CD4-positive, alpha-beta T cell treated with Interleukin-2 at 100 ng/mL for 4 hours (primary cell): ENCODE measurements at places on chromosomes 1 and 21.

DNA sequence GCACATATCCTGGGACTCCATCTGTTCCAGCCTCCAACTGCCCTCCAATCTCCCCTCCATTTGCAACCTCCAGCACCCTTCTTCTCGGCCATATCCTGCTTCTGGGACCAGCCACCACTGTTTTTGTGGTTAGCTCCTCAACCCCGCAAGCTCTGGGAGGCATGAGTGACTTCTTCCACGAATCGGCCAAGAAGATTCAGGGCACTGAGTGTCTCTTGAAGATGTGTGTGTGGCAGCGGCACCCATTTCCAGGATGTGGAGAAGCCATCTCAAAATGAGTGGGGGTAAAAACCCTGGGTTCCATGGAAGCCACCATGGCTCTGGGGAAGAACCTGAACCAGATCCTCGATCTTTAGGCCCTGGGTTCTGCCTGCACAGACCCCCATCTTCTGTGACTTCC is 194.6 kb downstream of the SLC45A1 start:
- DNase-seq = no peak

DNA sequence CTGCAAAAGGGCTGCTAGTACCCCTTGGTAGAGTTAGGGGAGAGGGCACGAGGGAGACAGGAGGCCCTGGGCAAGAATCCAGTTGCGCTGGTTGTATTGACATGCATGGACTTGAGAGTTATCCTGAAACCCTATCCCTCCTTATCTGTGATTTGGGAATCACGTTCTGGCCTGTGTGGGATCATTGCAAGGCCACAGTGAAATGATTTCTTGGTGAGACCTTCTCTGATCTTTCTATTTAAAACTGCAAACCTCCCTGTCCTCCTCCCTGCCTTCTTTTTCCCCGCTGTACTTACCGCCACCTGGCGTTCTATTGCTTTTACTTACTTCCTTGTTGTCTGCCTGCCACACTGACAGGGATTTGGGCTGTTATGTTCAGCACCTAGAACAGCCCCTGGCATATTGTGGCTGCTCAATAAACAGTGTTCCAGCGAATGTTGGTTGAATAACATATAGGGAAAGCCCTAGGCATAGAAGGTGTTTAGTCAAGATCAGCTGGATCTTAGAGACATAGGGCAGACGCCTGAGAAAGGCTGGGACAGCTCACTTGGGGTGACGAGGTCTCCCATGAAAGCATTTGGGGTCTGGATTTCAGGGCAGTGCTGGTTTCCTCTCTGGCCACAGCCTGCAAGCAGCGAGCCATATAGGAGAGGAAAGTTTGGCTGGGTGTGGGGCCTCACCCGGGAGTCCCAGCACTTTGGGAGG is 25.6 kb downstream of the ALPL start:
- no peak for DNase-seq

- no peak for DNase-seq
These were observed 5.6 kb upstream of the KPRP start for GRCh38 chr1:152752225-152752624.

DNA sequence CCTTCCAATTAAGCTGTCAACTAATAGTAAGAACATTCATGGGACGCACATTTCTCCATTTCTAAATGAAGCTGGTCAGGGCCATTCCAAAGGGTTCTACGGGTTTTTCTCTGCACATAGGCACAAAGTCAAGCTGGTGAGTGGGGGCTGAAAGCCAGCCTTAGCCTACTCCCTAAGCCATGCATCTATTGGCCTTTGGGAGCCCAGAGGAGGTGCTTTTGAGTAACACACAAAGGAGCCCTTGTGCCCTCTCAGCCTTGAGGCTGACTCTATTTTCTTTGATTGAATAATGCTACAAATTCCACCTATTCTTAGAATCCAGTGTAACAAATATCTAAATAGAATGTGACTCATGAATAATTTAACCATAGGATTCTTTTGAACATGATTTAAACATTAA is 73.6 kb downstream of the RGS13 start:
- DNase-seq = no peak

GRCh38 chr1:211099393-211099792 is 34.6 kb downstream of the KCNH1 start:
- DNase-seq = no peak

DNA sequence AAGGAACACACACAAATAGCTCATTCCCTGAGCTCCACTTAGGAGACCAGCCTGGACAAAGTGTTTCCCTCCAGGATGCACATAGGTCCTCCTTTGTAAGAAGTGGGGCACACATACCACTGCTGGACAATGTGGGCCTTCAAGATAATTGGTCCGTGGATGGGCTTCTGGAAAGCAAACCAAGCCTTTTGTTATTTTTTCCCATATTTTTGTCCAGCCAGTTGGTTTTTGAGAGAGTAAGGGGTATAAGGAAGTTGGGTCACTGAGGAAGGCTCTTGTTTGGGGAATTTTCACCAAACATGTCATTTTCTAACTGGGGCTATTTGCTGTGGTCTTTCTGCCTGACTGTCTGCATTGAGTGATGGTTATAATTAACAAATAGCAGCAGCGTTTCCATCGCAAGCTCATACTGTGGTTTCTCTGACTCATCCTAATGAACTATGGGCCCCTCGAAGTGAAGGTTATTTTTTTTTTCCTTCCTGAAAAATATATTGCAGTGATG is 306.3 kb upstream of the DUSP10 start:
- DNase-seq = no peak

GRCh38 chr1:230917284-230918135 is 49.2 kb upstream of the C1orf198 start:
- DNase-seq = peak; percentile 82

DNA sequence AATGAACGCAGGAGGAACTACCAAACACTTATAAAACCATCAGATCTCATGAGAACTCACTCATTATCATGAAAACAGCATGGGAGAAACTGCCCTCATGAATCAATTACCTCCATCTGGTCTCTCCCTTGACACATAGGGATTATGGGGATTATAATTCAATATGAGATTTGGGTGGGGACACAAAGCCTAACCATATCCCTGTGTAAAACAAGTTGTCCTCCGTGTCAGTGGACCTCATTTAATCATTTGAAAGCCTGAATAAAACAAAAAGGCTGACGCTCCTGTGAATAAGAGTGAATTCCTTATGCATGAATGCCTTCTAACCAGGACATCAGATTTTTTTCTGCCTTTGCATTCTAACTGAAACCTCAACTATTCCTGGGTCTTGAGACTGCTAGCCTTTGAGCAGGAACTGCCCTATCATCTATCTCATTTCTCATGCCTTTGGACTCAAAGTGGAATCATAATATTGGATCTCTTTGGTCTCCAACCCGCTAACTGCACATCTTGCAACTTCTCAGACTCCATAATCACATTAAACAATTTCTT is 648.8 kb downstream of the ADGRL2 start:
- DNase-seq = no peak

DNA sequence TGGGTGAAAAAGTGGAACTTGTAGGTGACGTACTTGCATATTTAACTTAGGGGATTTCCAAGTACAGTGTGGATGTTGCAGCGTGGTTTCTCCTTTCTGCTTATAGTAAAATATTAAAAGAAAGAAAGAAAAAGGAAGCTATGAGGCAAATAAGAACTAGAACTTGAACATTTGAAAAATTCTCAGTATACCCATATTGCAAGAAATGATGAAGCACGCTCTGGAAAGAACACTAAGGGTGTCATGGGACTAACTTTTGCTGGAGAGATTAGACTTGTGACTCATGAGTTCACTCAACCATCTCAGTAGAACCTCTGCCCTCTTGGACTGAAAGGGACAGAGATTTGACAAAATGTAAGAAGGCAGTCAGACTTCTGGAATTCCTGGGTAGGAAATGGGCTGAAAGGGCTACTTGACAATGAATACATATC is 704.5 kb upstream of the ADGRL4 start:
- DNase-seq = no peak

DNA sequence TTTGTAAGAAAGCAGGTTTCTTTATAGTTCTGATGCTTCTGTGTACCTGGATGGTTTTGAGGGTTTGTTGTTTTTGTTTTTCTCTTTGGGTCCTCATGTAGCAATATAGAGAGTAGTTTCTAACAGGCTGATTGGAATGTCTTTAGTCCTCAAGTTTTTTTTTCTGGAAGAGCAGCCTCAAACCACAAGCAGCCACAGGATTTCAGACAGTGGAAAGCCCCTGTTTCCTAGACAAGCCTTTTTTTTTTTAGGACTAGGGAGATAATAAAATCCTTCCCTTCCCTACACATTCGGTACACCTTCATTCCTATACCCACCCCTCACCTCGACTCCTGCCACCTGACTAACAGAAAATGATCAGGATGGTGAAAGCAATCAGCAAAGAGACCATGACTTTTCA is 47.6 kb downstream of the ACP6 start:
- no peak for DNase-seq

- DNase-seq = no peak
These were observed 73.5 kb downstream of the OSBPL9 start for GRCh38 chr1:51690285-51690961.

- no peak for DNase-seq
These were observed 21.6 kb downstream of the C1orf167 start for GRCh38 chr1:11783556-11783955.

DNA sequence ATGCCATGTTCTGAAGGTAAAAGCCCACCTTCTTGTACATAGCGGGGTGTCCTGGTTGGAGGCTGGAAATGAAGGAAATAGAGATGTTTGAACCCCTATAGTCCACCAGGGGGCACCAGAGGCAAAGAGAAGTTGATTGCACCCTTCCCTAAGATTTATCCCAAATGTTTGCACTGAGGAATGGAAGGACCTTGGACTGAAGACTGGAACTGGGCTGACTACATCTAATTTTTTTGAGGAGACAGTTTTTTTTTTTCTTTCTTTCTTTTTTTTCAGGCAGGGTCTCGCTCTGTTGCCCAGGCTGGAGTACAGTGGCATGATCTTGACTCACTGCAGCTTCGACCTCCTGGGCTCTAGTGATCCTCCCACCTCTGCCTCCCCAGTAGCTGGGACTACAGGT is 55.3 kb upstream of the EIF4G3 start:
- DNase-seq = peak; percentile 47

DNA sequence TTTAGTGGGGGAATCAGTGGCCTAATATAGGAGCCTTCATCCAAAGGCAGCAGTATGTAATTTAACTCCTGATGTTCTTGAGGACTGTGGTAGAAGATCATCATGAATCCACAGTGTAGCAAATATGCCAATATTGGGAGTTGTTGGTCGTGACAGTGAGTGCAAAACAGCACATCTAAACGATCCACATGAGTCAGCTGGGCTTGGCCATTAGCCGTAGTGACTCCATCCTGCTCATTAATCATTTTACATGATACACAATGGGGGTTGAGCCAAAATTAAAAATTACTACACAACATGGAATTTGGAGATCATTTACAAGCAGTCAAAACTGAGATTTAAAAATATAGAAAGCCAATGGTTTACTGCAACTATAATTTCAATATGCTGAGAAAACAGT is 653.9 kb upstream of the CAMK1G start:
- DNase-seq = no peak

DNA sequence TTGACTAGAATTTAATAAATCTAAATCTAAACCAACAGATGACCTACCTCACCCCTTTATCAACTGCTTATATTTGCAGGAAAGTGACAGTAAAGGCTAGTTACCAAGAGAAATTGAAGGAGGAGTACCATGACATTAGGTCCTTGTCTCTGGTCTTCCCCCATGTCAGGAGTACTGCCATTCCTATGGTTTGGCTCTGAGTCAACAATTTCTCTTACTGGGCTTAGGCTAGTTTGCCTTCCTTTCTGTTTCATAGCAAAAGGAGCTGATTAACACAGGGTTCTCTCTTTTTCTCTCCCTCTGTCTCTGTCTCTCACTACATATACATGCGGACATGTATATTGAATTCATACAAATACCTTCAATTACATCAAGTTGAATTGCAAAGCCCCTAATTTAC is 579.9 kb downstream of the DPYD start:
- DNase-seq = no peak

DNA sequence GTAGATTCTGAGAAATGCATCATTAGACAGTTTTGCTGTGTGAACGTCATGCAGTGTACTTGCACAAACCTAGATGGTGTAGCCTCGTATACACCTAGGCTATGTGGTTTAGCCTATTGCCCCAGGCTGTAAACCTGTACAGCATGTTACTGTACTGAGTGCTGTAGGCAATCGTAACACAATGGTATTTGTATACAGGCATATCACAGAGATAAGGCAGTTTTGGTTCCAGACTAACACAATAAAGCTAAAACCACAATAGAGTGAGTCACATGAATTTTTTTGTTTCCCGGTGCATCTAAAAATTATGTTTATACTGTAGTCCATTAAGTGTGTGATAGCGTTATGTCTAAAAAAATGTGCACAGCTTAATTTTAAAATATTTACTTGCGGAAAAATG is 6.9 kb downstream of the IL10RB start:
- DNase-seq = no peak

DNA sequence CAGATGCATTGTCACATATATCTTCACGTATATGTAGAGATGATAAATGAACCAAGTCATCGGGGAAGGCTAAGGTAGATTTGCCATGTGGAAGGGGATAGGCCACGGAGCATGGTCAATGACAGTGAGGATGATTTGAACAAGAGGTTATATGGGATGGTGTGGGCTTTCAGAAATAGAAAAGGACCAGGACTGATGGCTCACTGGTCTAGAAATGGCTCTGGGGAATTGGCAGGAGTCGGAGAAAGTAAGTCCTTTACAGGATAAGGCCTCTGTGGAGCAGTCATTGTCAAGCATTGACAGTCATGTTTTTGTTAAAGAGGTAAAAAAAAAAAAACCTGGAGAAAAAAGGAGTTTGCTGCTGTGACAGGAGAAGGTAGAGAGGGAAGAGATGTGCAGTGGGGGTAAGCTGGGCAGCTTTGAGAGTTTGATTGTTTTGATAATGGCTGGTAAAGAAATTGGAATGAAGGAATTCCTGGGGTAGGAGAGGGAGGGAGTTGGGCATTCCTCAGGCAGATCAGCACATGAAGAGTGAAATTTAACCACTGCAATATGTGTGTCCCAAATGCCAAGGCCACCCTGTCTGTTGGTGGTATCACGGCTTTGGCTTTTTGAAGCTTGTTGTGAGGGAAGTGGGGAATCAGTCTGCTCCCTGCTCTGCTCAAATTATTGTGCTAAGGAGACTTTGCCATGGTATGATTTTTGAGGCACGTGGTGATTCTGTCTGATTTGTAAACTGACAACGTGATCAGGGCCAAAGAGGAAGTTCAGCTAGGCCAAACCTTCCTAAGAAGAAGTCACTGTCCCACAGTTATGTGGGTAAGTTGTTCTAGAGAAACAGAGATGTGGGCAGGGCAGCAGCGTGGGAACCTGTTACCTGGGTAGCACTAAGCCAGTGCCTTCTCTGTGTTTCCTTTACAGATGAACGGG is 26.0 kb downstream of the MACF1 start:
- peak; percentile 41 for DNase-seq

- no peak for DNase-seq
These were observed 11.2 kb upstream of the LAMTOR5 start for GRCh38 chr1:110418729-110419128.

- no peak for DNase-seq
These were observed 1.5 kb upstream of the THRAP3 start for GRCh38 chr1:36222481-36223380.

DNA sequence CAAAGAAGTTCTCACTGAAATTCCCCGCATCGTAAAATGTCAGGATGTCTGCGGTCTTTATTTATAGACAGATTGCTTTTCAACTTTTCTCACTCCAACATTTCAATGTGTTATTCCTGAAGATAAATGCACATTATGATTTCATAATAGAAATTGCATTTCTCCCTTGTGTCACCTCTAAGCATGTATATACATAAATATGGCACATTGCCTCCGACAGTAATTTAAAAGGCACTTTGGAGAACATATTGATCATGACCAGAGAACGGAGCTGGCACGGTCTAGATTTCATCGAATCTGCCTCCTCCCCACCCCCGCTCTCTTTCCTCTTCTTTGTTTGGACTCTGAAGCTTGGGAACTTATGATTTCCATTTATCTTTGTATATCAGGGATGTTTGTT is 54.9 kb upstream of the IGSF21 start:
- DNase-seq = no peak

- DNase-seq = no peak
These were observed 112.4 kb upstream of the VANGL1 start for GRCh38 chr1:115529216-115529897.
